AG09319 (cell line): ENCODE measurements at places on chromosomes 1 and 21.
A peak's percentile ranks its signal among the peaks of the same experiment; 100 is the strongest.

GRCh38 chr1:39268906-39269305 is 64.4 kb downstream of the MACF1 start:
- DNase-seq: no peak

GRCh38 chr1:245480393-245481120 is 325.8 kb downstream of the KIF26B start:
- DNase-seq: no peak

DNA sequence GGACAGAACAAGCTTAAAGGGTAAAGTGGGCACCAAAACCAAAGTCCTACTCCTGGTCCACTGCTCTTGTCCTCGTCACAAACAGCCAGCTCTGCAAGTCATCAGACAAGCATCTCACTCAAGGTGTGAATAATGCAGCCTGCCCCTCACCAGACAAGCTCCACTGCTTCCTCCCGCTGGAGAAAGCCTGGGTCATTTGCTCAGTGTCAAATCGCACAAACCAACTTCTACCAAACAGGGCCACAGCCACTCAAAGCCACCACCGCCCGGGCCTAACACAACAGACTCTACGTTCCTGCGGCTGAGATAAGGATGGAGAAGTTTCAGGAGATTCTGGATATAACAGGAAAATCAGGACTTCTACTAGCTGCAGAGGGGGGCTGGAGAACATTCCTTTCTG is 3.3 kb downstream of the SSBP3 start:
- DNase-seq: no peak

- DNase-seq: no peak
Observed at GRCh38 chr1:9909234-9910046, 629 bp downstream of the CTNNBIP1 start.

- DNase-seq: no peak
Observed at GRCh38 chr1:151790940-151791651, 796 bp upstream of the TDRKH start.

- DNase-seq: no peak
Observed at GRCh38 chr1:15692121-15692682, 8.1 kb downstream of the PLEKHM2 start.

DNA sequence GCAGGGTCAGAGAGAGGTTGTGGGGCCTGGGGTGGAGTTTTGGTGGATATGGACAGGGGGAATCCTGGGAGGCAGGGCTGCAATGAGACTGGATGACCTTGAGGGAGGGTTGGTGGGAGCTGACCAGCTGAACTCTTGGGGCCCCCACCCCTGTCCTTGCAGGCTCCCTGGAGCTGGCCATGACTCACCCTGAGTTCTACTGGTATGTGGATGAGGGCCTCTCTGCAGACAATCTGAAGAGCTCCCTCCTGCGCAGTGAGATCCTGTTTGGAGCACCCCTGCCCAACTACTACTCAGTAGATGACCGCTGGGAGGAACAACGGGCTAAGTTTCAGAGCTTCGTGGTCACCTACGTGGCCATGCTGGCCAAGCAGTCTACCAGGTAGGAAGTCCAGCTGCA is 23.6 kb downstream of the DISP3 start:
- DNase-seq: no peak

- peak; percentile 24 for DNase-seq
Observed at GRCh38 chr1:233440951-233441401, 113.5 kb downstream of the MAP3K21 start.

- DNase-seq: no peak
Observed at GRCh38 chr1:214317300-214317699, 36.3 kb downstream of the SMYD2 start.

GRCh38 chr1:244199902-244200301 is 148.8 kb downstream of the ZBTB18 start:
- DNase-seq: no peak

GRCh38 chr1:53656747-53657530 is 82.0 kb downstream of the GLIS1 start:
- no peak for DNase-seq

DNA sequence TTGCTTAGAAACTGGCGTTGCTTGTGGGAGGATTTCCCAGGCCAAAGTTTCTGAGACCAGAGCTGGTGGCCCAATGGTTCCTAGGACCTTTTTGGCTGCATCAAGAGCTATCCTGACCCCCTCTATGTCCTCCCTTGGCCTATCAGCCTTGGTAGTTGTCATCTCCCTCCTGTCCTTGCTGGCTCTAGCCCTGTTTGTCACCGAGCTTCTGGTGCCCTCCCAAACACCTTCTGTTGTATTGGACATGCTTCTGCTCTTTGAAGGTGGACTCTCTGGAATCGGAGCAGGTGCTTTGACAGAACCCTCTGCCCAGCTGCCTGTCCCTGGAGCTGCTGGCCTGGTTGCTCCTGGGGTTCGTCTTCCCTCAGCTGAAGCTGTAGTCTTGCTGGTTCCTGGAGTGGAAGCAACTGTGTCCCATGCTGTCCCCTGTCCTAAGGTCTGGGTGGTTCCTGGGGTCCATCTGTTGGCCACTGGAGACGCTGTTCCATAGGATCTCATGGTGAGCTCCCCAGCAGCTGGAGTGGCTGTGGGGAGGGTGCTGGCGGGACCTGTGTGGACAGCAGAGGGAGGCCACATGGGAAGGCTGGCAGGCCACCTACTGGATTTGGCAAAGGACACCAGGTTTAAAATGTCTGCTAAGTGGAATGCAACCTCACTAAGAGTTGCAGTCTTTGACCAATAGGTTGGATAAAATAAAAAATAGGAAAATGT is 9.4 kb downstream of the FCAMR start:
- no peak for DNase-seq

- no peak for DNase-seq
Observed at GRCh38 chr1:113380075-113380474, 10.2 kb upstream of the MAGI3 start.

- DNase-seq: no peak
Observed at GRCh38 chr1:44584167-44584566, 90.1 kb downstream of the TMEM53 start.

- no peak for DNase-seq
Observed at GRCh38 chr1:37930246-37931101, 16.4 kb downstream of the INPP5B start.

GRCh38 chr1:92957030-92957734 is 4.1 kb downstream of the DIPK1A start:
- DNase-seq: no peak

GRCh38 chr1:58739856-58740466 is 40.1 kb upstream of the MYSM1 start:
- no peak for DNase-seq

DNA sequence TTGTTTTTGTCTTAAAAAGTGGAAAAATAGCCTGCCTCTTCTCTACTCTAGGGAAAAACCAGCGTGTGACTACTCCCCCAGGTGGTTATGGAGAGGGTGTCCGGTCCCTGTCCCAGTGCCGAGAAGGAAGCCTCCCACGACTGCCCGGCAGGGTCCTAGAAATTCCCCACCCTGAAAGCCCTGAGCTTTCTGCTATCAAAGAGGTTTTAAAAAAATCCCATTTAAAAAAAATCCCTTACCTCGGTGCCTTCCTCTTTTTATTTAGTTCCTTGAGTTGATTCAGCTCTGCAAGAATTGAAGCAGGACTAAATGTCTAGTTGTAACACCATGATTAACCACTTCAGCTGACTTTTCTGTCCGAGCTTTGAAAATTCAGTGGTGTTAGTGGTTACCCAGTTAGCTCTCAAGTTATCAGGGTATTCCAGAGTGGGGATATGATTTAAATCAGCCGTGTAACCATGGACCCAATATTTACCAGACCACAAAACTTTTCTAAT is 35.0 kb upstream of the TDRD10 start:
- no peak for DNase-seq

- DNase-seq: no peak
Observed at GRCh38 chr1:69077198-69077597, 490.5 kb upstream of the LRRC7 start.

DNA sequence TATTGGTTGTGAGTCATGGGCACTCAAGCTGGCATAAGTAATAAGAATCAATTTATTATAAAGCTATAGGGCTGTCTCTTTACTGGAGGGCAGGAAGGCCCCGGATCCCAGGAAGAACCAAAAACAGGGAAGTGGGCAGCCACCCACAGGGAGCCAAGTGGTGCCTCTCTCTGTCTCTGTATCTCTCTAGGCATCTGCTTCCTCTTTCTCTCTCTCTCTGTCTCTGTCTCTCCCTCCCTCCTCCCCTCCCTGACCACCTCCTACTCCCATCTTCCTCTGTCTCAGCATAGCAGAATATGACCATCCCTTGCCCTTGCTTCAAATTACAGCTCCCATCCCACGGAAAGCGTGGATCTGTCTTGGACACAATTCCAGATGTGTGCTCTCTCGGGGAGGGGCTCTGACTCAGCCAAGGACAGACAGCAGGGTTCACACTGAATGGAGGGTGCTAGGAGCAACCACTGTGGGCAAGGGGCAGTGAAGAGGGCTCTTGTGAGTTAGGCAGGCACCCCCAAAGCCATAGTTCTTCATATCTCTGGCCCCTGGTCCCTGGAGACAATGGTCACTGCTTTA is 80.4 kb upstream of the LPGAT1 start:
- DNase-seq: no peak

DNA sequence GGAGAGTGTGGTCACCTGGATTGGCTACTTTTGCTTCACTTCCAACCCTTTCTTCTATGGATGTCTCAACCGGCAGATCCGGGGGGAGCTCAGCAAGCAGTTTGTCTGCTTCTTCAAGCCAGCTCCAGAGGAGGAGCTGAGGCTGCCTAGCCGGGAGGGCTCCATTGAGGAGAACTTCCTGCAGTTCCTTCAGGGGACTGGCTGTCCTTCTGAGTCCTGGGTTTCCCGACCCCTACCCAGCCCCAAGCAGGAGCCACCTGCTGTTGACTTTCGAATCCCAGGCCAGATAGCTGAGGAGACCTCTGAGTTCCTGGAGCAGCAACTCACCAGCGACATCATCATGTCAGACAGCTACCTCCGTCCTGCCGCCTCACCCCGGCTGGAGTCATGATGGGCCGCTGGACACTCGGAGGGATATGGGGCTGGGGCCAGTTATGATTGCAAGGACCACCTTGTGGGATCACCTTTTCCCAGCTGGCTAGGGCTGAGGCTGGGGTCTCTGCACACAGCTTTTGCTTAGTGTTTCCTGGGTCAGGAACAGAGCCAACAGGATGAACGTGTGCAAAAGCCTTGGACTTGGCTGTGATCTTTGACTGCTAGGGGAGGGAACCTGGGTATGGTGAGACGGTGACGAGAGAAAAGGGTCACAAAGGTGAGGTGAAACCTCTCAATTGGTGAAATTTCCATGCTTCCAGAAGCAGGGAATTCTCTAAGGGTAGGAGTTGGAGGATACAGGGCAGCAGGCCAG is 4.3 kb upstream of the GNAI3 start:
- no peak for DNase-seq

GRCh38 chr1:40107290-40107959 is 10.4 kb upstream of the PPT1 start:
- DNase-seq: no peak

DNA sequence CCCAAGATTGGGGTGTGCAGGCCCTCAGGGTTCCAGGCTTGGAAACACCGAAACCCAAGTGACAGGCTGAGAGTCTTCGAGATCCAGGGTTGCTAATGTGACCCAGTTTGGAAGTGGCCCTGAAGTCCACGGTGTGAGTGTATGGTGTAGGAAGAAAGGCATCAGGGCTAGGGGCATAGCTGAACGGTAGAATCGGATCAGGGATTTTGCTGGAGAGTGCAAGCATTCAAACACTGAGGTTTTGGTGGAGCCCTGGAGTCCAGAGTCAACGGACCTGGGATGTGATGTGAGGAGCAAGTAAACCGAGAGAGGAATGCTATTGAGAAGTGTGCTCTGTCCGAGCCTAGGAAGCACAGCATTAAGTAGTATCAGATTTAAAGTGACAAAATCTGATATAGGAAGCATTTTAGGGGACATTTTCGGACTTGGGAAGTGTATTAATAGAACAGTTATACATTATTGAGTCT is 958 bp downstream of the NFYC start:
- no peak for DNase-seq

DNA sequence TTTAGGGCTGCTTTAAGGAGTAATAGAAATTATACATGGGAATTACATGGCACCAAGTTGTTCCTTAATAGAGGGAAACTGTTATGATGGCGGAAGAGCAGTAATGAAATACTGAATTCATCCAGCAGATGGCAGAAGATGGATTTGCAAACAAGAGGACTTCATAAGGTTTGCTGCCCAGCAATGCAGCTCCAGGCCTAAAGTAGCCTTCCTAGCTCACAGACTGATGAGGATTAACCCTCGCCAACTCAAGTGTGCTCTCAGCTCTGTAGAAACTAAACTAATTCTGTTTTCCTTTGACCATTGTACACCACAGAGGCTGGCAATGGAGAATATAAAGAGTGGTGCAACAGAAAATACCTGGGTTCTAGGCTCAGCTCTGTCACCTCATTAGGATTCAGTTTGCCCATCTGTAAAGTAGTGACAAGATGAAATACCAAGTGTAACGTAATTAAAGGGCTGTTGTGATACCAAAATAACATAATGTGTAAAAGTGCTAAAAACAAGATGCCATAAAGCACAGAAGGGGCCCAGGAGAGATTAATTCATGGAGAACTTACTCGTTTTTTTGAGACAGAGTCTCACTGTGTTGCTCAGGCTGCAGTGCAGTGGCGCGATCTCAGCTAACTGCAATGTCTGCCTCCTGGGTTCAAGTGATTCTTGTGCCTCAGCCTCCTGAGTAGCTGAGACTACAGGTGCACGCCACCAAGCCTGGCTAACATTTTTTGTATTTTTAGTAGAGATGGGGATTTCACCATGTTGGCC is 102.4 kb upstream of the SERBP1 start:
- DNase-seq: peak; percentile 76

DNA sequence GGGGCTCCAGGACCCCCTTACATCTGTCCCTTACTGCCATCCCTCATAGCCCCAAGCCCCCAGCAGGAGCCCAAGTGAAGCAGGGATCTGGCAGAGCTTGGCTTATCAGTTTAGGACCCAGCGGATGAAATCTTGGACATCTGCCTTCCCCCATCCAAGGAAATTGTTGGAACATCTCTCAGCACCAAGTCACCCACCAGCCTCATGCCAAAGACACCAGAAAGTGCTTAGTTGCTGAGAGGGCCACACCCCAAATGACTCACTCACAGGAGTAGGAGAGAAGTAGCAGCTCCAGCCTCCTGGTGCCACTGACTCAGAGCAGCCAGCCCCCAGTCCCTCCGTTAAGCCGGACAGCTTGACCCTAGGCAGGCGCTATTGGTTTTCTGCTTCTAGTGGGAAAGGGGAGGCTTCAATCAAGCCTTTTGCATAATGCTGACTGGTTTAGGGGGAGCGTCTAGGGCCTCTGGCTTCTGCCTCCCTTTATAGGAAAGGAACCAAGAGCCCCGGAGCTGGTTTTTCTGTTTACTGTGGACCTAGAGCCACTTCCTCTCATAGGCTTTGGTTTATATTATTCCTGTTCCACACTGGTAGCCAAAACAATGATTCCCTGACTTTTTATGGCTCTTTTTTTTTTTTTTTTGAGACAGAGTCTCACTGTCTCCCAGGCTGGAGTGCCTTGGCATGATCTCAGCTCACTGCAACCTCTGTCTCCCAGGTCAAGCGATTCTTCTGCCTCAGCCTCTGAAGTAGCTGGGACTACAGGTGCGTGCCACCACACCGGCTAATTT is 114.2 kb upstream of the IPO9 start:
- DNase-seq: peak; percentile 95
